ENCODE measurements at places on chromosomes 1 and 21.
A peak's percentile ranks its signal among the peaks of the same experiment; 100 is the strongest.

GRCh38 chr1:226061068-226061840 lies 1.3 kb upstream of the H3-3A start:
- DNase-seq, result no peak

- no peak for DNase-seq
These were observed 10.5 kb upstream of the CASZ1 start for GRCh38 chr1:10806966-10807365.

- peak; percentile 66 for DNase-seq
These were observed 138.5 kb downstream of the CLIC6 start for GRCh38 chr21:34807146-34807880.

GRCh38 chr21:43270800-43271301 lies 102.0 kb downstream of the CRYAA start:
- DNase-seq, result no peak

DNA sequence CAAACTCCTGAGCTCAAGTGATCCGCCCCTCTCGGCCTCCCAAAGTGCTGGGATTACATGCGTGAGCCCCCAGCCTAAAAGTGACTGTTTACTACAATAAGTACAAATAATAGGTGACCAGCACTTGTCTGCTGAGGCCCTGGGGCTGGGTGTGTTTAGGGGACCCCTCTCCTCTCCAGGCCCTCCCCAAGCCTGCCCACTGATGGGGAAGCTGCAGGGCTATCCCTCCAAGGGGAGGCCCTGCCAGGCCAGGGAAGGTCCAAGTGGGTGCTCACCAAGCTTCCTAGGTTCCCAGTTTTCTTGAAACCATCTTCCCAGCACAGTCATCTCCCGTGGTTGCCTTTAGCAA lies 60.7 kb downstream of the H3-3A start:
- no peak for DNase-seq

- DNase-seq, result no peak
These were observed 130.6 kb downstream of the AKT3 start for GRCh38 chr1:243719476-243719875.

GRCh38 chr1:70361727-70362398 lies 7.3 kb upstream of the ANKRD13C start:
- DNase-seq, result no peak

DNA sequence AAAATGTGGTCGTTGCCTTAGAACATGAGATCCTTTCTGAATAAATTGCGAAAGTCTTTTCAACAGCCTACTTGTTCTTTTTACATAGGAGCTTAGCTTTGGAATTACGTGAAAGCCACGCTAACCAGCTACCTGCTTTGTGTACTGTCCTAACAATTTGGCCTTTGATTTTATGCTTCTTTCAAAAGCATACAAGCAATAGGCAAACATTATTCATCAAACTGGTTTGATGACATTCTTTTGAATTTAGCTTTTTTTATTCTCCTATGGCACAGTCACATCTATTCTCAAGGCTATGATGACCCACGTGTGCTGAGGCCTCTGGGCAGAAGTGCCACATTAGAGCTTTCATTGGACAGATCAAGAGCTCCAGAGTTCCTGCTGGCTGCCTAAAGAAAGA lies 178.0 kb upstream of the DPT start:
- no peak for DNase-seq

GRCh38 chr1:20600156-20600555 lies 11.3 kb downstream of the CDA start:
- no peak for DNase-seq

DNA sequence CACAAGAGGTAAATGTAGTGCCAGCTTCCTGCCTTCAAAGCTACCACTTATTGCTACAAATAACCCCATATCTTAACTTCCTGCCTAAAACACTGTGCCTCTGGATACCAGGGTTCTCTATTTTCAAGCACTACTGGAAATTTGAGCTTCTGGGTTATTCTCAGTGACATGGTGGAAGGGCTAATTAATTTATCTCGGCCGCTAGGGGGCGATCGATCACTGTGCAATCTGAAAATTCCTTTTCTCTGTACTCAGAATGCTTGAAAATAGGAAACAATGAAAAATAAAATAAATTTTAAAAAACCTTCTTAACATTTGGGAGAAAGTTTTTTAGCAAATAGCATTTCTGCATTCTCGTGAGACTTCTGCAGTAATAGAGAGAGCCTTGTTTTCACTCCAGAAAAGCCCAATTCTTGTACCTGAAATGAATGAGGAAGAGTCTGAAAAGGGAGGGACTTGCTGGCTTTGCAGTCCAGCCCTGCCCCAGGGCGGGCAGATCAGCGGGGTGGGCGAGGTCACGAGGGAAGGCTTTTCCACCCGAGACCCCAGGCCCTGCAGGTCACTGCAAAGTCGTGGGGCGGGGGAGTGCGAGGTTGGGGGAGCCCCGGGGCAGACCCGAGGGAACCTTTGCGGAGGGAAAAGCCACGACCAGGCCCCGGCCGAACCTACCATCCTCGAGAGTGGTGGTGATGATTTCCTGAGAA lies 276.7 kb downstream of the PCP4 start:
- no peak for DNase-seq

DNA sequence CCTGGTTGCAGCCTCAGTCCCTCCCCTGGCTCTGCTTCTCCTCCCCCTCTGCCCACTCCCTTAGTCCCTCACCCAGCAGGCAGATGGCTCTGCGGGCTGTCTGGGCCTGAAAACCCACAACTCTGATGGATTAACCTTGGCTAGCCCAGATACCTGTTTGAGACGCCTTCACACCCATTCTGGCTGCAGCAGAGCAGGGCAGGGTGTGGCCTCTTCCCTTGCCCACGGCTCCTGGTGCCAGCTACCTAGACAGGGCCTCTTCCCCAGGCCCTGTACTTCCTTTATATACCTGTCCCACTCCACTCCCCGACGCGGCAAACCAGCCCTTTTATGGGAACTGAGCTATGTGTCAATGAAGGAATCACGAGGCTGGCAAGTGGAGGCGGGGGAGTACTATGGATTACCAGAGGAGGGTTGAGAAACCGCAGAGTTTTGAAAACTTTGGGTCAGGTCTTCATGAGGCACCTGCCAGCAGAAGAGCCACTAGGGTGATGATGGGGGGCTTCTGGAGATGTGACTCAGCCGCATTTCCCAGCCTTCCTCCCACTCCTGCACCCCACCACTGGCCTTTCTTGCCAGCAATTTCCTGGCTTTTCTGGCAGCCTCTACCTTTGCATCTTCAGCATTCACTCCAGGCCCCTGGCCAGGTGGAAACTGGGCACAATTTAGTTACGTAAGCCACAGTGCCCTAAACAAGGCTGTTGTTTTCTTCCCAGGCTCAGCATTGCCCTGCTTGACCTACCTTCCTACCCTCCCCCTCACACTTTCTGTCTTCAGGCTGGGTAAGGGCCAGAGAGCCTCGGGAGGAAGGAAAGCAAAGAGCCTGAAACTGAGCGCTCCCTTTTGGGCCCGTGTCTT lies at the start of gene CHI3L1:
TSS of gene CHI3L1 (minus strand) at position 259 of the 858 bp plus-strand sequence. CDS start at position 178, 81 bp downstream.
- DNase-seq, result no peak

- DNase-seq, result no peak
These were observed 404.1 kb downstream of the PTPRU start for GRCh38 chr1:29640428-29640785.

- DNase-seq, result no peak
These were observed 22.1 kb downstream of the UCK2 start for GRCh38 chr1:165849353-165850133.

DNA sequence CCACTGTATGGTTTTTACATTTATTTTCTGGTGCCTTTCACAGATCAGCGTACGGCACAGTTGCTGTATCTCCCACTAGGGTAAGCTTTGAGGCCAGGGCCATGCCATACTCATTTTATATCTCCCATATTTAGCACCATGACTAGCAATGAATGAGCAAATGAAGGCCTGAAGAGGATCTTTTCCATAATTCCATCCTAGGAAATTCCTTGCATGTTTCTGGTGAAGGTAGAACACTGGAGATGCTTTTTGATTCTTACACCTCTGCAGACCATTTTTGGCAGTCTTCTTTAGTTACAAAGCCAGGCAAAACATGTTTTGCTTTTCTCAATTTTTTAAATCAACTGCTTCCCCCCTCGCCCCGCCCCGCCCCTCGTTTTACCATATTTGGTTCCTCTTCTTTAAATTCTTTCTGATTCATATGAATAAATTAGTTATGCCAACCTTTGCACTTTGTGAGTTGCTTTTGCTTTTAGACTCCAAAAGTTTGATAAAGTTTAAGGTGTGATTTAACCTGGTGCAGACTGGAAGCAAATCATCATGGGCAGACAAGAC lies 78.9 kb upstream of the AK4 start:
- peak; percentile 24 for DNase-seq

- no peak for DNase-seq
These were observed 10.5 kb upstream of the SRP9 start for GRCh38 chr1:225766967-225767633.

DNA sequence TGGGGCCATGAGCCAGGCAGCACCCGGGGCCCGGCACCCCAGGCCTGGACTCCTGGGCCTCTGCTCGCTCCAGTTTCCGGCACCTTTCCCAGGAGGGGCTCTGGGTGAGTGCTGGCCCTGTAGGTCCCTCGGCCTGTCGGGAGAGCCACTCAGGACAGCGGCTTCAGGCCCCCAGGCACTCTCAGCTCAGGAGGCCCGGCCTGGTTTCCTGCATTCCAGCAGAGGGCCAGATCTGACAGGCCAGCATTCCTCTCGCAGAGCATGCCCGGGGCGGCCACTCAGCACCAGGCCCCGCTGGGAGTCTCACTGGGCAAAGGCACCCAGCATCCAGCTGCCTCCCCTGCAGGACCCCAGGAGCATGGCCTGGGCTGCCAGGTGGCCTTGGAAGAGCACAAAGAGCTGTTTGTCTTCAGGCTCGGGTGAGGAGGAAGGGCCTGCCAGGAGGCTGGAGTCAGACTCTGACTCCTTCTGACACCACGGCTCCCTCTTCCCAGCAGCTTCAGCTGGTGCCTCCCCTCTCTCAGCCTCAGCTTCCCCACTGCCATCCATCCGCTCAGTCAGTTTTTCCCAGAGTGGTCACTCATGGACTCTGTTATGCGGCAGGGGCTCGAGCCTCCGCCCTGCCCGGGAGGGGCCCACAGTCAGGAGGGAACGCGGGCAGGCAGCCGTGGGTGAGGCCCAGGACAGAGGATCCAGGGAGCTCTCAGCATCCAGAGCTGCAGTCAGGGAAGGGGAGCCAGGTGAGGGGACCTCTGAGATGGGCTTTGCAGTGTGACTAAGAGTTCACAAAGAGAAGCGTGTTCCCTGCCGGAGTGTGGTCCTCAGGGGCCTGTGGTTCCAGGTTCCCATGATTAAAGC lies 51.7 kb downstream of the WNT9A start:
- DNase-seq, result no peak

- no peak for DNase-seq
These were observed 12.6 kb upstream of the TNFRSF14 start for GRCh38 chr1:2543543-2544092.

DNA sequence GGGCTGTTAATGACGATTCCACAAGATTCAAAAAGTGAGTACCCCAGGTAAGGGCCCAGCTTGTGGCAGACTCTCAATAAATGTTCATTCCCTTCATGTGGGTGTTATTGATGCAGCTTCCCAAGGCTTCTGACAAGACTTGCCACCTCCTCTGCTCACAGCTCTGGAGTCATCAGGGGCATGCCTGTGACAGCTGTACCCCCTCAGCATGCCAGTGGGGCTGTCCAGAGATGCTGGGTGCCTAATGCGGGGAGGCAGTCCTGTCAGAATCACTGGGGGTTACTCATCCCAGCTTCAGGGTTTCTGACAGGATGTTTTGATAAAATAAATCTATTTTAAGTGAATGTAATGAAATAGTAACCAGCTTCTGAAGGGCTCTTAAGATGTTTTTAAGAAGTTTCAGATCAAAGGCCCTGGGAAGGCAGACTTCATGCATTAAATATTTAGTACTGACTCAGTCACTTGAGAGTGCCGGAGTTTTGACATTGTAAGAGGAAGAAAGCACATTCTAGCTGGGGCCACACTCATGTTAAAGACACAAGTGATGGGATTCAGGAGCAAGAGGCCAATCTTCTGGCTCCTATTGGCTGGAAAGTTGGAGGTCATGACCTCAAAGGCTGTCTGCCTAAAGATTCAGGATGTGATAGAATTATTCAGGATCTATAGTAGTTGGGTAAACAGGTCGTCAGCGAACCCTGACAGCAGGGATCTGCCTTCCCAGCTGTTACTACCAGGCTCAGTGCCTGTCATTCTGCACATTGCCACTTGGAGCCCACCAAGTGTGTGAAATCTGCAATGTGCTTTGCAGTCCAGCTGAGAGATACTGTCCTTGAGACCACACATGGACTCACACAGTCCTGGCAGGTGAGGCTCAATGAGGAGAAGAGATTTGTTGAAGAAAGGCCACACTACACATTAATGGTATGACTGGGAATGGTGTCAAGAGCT lies 239.6 kb upstream of the BEND5 start:
- no peak for DNase-seq

DNA sequence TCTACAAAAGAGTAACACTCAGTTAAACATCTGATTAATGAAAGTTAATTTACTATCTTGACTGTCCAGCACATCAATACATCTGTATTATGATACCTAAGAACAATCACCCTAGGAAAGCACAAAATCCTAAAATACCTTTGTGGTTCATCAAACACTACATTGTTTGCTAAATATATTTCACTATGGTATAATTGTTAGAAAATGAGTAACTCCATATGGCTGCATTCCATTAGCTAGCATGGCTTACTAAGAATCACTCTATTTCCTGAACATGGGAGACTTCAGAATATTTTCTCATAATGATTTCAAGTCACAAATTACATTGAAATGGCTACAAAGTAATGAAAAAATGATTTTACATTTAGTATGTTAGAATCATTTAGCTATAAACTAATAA lies 12.5 kb downstream of the TRMT1L start:
- DNase-seq, result no peak

GRCh38 chr1:97158691-97159096 lies 437.1 kb downstream of the PTBP2 start:
- DNase-seq, result no peak

DNA sequence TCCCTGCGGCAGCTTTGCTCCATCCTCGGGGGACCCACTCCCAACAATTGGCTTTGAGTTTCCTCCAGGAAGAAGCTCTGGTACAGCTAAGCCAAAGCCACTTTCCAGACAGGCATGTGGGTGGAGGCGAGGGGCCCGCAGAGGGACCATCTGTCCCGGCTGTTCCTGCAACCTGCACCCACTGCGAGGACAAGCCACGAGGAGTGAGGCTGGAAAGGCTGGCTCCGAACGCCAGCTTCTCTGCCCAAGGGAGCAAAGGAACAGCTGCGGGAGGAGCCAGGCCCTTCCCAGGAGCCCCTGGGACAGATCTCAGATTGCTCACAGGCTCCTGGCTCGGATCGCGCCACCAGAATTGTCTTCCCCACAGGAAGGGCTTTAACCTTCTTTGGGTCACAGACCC lies 28.3 kb upstream of the PEF1 start:
- no peak for DNase-seq

DNA sequence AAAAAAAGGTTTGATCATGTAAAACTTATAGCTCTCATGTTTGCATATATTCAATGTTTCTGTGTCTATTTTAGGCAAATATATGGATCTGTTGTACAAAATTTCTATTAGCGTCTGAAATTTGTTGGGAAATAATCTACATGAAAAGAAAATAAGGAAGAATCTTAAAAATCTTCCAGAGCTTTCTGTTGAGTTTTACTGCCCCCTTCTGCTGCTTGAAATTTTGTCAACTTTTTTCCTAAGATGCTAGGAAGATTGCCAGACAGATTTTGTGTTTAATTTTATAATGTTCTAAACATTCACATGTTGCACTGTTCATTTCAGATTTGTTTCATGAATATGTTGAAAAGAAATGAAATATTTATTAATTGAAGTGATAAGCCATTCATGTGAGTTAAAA lies 2.5 kb upstream of the PTGS2 start:
- DNase-seq, result no peak
